ENCODE measurements at places on chromosomes 5 and 9. TPM values are rescaled to one million over a fixed set of nuclear protein-coding genes. Genes with fewer than 3 reads are reported as not detected.

GRCh38 chr5:119274767-119275130 is 81.1 kb upstream of the TNFAIP8 start:
- no peak for DNase-seq

DNA sequence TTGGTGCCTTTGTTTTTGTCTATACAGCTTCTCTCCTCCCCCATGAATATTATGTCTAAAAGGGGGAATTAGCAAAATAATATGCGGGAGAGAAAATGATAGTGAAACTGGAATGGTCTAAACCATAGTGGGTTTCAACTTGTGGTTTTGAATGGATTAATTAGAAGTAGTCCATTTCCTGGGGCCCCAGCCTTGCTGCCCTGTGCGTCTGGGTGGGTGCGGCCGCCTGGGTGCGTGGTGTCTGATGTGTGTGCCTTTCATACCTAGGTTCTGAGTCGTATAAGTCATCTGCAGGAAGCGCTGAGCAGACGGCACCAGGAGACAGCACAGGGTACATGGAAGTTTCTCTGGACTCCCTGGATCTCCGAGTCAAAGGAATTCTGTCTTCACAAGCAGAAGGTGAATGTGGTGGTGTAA is 120.0 kb upstream of the CACNA1B start:
- no peak for DNase-seq

GRCh38 chr9:122367065-122367464 is 3.8 kb upstream of the PTGS1 start:
- no peak for DNase-seq

ADAMTS2 gene
- total RNA-seq: not detected

PCDHGA4 gene
- total RNA-seq: 0.21 TPM

All from activated T-helper 1 cell treated with anti-CD3 and anti-CD28 coated beads, Interleukin-12 subunit alpha, Interleukin-12 subunit beta, Interleukin-2, Interleukin-4 antibody, amounts not matched to agents 30 ng/mL and 10 ng/mL and 1 ng/mL, durations not matched to agents 14 hours and 24 hours and 36 hours (primary cell).